ENCODE measurements at places on chromosomes 4 and X. TPM values are rescaled to one million over a fixed set of nuclear protein-coding genes. Genes with fewer than 3 reads are reported as not detected.

DNA sequence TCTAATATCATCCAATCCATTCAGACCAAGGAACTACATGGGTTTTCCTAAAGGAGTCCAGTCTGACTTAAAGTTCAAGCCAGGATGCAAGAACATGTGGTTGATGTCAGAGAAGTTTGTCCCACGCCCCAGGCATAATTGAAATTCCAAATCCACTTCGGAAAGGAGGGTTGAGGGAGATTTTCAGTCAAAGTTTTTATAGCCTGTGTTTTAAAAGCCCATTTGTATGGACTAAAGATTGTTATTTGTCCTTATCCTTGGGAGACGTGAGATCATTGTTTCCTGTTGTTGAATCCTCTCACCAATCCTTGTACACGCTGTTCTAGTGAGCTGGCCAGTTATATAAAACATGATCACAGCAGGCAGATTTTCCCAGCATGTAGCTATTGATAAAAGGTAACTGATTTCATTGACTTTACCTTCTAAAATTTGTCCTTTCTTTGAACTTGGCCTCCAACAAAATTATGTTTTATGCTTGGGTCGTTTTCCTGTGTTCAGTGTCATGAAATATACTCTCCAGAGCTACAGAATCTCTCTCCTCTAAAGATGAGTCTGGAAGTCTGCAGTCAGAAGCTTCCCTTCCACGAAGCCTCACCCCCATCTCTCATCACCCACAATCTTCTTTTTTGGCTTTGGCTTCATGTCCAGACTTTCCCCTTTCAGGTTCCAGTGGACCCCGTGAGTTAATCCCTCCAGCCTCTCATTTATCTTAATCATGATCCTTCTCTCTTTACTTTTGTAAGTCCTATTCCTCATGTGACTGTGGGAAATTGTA lies 92.9 kb downstream of the ATP10D start:
- no peak for DNase-seq

DNA sequence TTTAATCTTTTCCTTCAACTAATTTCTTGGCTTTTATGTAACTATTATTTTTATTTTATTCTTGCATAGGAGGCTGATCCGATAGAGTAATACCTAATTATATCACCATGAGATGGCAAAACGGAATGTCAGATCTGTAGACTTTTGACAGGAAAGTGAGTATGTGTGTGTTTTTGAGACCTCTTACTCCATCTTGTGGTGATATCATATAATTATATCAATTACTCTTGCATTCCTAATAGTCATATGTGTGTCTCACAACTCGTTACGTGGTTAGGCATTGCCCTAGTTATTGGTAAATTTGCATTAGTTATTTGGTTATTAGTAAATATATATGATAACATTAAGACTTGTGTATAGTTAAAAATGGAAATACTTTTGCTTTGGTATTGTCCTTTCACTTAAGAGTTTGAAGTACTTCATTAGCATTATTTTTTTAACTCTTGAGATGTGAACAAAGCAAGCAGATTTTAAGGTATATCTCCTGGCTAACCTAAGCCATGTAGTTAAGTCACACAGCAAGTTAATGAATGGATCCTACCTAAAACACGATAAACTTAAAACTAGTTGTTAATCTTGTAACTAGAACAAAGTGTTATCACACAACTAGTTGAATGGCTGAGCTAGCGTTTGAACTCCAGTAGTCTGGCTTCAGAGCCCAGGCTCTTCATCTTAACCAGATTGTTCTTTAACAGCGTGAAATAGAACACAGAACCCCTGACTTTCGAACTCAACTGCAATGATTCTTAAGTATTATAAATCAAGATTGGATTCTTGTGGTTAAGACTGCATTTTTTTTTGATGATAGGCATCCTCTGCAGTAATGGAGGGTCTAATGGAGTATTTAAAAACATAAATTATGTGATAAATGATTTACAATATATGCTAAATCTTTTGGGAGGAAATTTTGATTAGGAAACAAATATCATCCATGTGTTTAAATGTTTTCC lies 67.1 kb downstream of the PGRMC2 start:
- no peak for DNase-seq

- DNase-seq = no peak
Observed at GRCh38 chr4:46274717-46275116, 115.2 kb downstream of the GABRA2 start.

GRCh38 chr4:75637176-75637575 lies 6.8 kb upstream of the CDKL2 start:
- DNase-seq = no peak

Gene TMPRSS11E
- total RNA-seq = not detected

All from activated T-cell treated with anti-CD3 and anti-CD28 coated beads, Interleukin-2, amount 50 U/mL, for 72 hours (primary cell).